H7 (cell line): ENCODE measurements at places on chromosomes 12 and 14.

- DNase-seq, result no peak
These were observed 177.5 kb downstream of the EGLN3 start for GRCh38 chr14:33773205-33774030.

GRCh38 chr14:65302571-65303189 is 109.8 kb upstream of the FUT8 start:
- no peak for DNase-seq

- DNase-seq, result no peak
These were observed 192.4 kb downstream of the FUT8 start for GRCh38 chr14:65604936-65605335.

- DNase-seq, result no peak
These were observed 45.0 kb downstream of the FAM186A start for GRCh38 chr12:50351120-50352043.

DNA sequence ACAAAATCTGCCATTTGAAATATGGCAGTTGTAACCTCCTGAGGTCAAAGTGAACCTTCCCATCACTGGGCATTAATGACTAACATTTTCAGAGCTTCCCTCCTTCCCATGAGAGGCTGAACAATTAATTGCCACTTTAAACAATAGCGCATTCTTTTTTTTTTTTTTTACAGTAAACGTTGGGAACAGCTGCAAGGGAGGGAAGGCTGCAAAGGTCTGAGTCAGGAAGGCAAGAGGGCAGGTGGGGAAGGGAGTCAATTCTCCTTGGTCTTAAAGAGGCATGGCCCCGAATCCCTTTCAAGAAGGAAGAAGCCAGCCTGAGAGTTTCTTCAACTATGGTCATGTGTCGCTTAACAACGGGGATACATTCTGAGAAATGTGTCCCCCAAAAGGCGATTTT is 41.0 kb upstream of the PLEKHG3 start:
- DNase-seq, result no peak

GRCh38 chr12:99036566-99036965 is 391.5 kb downstream of the APAF1 start:
- DNase-seq, result no peak

DNA sequence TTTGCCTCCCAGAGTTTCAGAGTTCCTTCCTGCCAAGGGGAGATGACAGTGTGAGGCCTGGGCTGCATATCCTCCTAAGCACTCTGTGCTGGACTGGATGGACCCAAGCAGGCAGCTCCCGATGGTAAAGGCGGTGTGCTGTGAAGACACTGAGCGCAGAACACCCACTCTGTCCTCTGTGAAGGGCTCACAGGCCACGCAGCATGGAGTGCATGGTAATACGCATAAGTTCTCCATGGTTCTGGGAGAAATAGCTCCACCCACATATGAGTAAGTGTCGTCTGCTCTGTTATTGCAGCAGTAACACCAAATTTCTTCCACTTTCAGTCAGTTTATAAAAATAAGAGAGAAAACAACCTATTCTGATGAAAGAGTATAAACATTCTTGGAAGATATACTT is 55.8 kb downstream of the TMEM30B start:
- no peak for DNase-seq
